Stimulated activated CD4-positive, alpha-beta T cell treated with anti-CD3 and anti-CD28 coated beads, Interleukin-12 subunit alpha, Interleukin-12 subunit beta, amount 100 ng/mL, for 4 hours (primary cell): ENCODE measurements at places on chromosomes 1 and 21.

DNA sequence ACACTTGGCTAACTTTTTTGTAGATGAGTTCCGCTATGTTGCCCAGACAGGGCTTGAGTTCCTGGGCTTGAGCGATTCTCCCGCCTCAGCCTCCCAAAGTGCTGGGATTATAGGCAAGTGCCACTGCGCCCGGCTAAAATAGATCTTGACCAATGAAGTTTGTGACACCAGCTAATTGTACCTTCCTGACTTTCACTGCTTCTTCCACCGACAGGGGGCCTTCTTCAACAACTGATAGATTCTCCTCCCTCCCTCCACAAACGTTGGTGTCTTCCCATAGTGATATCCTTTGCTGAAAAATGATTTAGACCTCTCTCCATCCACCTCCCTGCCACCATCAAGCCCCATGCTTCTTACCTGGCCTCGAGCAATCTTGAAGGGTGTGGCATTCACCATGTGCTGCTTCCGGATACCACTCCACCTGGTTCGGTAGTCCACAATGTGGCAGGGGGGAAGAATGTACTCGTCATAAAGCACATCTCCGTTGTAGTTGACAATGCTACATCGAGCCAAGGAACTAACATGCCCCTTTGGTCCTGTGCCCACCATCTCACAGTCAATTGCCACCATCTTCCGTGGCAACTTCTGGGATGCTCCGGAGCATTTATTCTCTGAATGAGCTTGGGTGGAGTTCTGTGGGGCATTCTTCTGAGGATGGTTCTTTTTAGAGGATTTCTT lies 1.6 kb upstream of the METTL25B start:
- no peak for DNase-seq

- DNase-seq = no peak
Measured at GRCh38 chr21:31172328-31172727, 134.1 kb upstream of the KRTAP19-8 start.

- no peak for DNase-seq
Measured at GRCh38 chr1:201917362-201918033, 28.8 kb downstream of the SHISA4 start.

DNA sequence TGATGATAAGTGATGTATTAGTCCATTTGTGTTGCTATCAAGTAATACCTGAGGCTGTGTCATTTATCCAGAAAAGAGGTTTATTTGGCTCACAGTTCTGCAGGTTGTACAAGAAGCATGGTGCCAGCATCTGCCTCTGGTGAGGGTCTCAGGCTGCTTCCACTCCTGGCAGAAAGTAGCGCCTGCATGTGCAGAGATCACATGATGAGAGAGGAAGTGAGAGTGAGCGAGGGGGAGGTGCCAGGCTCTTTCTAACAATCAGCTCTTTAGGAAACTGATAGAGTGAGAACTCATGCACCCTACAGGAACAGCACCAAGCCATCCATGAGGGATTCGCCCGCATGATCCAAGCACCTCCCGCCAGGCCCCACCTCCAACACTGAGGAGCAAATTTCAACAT lies 2.2 kb upstream of the FHAD1 start:
- DNase-seq = no peak

DNA sequence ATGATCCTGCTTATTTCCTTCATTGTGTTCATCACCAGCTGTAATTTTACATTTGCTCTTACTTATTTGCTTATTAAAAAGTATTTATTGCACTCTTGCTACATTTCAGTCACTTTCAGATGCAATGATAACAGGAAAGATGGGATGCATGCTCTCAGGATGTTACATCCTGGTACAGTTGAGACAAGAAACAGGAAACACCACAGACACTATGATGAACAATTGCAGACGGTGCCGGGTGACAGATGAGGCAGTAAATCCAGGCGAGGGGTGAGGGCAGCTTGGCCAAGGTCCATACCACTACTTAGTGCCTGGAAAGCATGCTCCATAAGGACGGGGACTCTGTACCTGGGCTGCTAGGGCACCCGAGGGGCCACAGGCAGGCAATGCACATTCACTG lies 156.6 kb upstream of the RAB4A start:
- no peak for DNase-seq

DNA sequence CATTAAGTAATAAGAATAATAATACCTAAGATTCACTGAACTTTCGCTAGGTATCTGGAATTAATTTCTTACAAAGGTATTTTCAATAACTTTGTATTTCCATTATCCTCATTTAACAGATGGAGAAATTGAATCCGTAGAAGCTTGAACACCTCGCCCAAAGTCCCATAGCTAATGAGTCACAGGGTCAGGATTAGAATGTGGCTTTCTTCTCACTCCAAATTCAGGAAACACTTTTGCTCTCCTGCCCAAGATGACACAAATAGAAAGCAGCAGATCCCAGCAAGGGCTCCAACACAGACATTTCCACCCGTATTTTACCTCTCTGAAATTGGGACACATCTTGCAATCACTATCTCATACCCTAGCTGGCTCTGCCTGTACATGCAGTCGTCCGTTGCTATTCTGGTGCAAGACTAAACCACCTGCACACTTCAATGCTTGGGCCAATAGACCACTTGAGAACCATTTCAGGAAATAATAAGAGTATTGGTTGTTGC lies 125.9 kb upstream of the GREM2 start:
- no peak for DNase-seq

DNA sequence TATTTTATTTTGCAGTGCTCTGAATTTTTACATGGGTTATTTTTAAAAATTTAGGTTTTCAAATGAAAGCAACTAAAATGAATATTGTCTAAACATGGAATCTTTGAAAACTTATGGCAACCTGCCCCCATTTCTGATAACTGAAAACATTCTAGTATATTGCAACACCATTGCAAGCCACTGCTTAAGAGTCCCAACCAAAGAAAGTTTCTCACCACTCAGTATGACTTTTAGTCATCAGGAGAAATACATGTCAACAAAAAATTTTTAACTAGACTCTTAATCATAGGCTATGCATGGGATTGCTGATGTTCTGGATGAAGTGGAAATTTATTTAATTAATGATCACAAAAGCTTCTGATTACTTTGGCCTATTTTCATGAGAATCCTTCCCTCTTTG lies 112.1 kb downstream of the TNFSF18 start:
- DNase-seq = no peak

- DNase-seq = no peak
Measured at GRCh38 chr1:87903242-87903641, 574.6 kb downstream of the LMO4 start.

- no peak for DNase-seq
Measured at GRCh38 chr1:225972344-225973152, 26.6 kb downstream of the SDE2 start.

- DNase-seq = no peak
Measured at GRCh38 chr1:243850202-243850451, at the start of gene AKT3. TSS of gene AKT3 (minus strand) at chr1:243850243. CDS start at chr1:243843170, 7,073 bp downstream.

GRCh38 chr1:194076646-194077045 lies 890.2 kb upstream of the B3GALT2 start:
- no peak for DNase-seq

DNA sequence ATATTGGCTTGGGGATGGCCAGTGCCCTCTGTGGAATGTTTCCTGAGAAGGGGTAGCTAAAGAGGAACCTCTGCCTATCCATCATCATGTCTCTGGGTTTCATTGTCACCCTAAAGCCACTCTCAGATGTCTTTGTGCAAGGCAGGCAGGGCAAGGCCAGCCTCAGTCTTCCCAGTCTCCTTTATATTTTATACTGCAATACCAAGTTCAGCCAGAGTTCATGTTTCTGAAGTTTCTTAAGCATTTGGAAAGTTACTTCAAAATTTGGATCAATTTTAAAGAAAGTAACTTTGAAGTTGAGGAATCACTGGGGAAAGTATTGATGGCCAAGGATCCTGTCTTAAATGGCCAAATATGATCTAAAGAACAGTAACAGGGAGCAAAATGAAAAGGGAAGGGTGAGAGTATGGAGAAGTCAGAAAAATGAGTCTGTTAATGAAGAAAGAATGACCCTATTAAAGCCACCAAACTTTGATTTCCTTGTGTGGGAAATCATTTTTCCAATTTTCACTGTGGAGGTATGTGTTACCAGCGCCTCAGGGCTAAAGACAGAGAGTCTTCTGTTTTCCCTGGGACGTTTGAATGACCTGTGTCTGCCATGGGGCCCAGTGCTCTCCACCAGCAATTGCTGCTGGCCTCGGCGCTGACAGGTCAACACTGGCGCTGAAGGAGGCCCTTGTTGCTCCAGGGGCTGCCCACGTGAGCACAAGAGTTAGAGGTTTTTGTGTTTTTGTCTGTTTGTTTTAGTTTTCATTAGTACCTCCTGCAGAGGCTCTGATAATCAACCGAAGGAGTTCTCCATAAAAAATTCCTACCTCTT lies 93.9 kb downstream of the ATP5PO start:
- no peak for DNase-seq

DNA sequence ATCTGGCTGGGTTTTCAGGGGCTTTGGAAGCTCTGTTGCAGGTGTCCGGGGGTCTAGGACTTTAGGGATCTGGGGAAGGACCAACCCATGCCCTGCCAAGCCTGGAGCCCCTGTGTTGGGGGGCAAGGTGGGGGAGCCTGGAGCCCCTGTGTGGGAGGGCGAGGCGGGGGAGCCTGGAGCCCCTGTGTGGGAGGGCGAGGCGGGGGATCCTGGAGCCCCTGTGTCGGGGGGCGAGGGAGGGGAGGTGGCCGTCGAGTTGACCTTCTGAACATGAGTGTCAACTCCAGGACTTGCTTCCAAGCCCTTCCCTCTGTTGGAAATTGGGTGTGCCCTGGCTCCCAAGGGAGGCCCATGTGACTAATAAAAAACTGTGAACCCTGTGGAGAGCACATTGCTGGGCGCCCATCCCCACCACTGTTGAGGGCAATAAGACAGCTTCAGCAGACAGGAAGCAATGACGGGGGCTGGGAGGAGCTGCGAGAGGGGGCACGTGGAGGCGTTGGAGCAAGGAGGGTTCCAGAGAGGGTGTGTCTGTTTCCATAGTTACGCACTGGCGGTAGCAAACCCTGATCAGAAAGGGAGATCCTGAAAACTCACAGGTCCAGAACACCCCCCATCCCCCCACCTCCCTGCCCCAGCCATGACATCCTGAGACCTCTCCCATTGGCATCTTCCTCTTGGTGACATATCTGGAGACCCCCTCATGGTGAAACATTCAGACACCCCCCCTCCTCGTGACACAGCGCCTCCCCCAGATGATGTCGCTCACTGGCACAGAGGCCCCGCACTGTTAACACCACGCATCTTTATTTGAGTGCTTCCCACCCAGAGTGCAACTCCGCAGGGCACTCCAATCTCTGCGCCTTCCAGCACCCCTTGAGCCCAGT lies 8.4 kb downstream of the MYBPH start:
- no peak for DNase-seq

- DNase-seq = no peak
Measured at GRCh38 chr1:98723574-98723973, 62.1 kb downstream of the SNX7 start.

DNA sequence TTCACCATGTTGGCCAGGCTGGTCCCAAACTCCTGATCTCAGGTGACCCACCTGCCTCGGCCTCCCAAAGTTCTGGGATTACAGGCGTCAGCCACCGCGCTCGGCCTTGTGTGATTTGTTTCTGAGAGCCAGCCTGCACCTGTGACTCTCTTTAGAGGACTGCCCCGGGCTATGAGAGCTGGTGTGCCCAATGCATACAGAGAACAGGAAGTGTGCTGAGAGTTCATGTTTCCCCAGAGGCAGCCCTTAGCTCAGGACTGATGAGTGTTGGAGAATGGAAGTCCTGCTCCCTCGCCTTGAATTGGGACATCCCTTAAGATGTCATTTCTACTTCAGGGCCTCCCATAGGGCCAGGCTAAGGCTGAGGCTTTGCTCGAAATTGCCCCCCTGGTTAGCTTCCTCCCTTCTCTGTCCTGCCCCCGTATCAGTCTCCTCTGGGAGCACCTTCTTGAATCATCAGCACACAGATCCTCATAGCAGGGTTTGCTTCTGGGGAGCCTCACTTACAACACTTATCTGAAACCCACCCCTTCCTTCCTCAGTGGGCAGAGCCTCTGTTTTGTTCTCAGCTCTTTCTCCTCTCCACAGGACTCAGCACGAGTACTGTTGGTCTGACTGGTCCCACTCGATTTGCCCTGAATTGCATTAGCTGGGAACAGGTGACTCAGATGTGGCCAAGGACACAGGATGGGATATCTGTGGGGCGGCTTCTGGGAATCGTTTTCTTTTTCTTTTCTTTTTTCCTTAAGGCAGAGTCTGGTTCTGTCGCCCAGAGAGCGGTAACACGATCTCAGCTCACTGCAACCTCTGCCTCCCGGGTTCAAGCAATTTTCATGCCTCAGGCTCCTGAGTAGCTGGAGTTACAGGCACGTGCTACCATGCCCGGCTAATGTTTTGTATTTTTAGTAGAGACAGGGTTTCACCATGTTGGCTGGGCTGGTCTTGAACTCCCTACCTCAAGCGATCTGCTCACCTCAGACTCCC lies 80.1 kb downstream of the UBIAD1 start:
- no peak for DNase-seq

DNA sequence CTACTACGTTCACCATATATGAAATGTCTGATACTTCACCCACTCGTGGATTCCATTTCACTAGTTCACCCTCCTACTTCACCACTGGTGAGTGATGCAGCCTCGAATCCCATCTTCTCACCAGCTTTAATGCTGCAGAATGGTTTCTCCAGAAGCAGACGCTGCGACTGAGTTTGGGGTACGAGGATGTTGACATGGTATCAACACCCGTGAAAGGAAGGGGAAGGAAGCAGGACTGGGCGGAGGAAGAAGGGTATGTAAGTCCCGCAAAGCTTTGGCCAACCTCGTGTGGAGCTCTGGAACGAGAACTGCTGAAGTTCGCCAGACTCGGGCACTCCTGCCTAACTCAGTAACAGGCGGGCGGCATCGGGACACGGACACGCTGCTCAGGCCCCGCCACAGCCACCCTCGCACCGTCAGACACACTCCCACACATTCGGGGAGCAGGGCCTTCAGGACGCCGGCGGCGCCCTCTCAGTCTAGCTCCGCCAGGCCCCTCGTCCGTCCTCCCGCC lies 833 bp upstream of the DIP2A start:
- peak; percentile 32 for DNase-seq
